ENCODE measurements at places on chromosomes 5 and 9. TPM values are rescaled to one million over a fixed set of nuclear protein-coding genes. Genes with fewer than 3 reads are reported as not detected.

GRCh38 chr9:121840838-121841760, 189.7 kb downstream of the DAB2IP start:
- DNase-seq = no peak

DNA sequence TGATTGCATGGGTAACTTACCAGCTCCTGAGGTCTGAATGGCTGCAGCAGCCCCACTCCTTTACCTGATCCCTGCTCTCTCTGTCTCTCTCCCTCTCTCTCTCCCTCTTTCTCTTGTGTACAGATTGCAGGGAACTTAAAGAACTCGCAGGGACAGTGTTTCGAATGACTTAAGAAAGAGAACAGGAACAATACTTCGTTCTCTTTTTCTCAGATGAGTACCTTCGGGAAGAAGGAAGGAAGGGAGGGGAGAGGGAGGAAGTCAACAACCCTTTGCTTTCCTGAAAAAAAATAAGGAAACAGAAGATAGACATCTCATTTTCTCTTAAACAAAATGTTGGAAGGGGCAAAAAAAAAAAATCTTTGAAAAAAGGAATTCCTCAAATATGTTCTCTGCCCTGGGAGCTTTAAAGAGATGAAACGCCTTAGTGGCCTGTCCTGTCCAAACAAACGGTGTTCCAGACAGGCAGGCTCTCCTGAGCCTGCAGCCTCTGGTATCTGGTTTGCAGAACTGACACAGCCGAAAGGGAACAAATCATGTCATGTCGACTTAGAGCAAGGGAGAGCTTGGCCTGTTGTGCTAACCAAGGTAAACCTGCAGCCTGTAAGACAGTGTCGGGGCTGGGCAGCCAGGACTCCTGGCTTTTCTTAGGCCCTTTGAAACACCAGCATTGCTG, at the start of gene ZNF366:
Gene ZNF366, minus strand, starts transcription at position 180 of the 676 bp plus-strand sequence. CDS start 45,914 bp downstream, outside the sequence.
- no peak for DNase-seq

ELAVL2 gene
- not detected for polyA plus RNA-seq

GRCh38 chr5:129174480-129174879, 79.9 kb downstream of the ISOC1 start:
- DNase-seq = no peak

GRCh38 chr9:86098824-86099700, at the start of gene GOLM1:
GOLM1 (minus strand) TSS chr9:86099558; CDS start chr9:86079320, 20,238 bp downstream.
- DNase-seq = peak; percentile 54

FSTL4 gene
- not detected for polyA plus RNA-seq

KCNMB1 gene
- polyA plus RNA-seq = 0.07 TPM

DNA sequence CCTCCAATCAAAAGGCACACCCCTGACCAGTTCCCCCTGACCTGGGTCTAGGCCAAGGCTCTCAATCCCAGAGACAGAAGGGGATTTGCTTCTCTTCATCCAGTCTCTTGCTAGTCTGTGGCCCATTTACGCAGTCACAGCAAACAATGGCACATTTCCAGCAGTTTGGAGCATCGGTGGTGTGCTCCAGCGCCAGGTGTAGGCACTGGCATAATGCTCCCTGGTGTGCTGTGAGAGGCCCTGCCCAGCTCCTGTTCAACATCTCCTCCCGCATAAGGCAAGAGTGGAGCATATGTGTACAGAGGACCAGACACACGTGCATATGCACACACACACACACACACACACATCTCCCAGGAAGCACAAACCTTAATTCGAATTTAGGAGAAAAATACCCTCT, 79.5 kb upstream of the ERCC6L2 start:
- no peak for DNase-seq

DNA sequence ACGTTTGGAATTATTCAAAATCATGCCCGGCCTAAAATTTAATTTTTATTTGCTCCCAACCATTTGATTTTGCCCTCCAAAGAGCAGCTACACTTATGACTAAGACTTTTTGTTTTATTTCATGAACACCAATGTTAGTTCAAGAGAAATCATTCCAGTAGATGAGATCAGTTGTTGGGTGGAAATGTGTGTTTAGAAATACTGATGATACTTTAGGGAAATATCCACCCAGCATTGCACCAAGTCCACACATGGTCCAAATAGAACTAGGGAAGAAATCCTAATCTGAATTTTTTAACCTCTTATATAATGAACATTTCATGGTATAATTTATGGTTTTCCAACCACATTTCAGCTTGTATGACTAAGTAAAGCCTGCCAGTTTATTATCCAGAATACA, 28.3 kb upstream of the GOLPH3 start:
- no peak for DNase-seq

KCNV2 gene
- not detected for polyA plus RNA-seq

DNA sequence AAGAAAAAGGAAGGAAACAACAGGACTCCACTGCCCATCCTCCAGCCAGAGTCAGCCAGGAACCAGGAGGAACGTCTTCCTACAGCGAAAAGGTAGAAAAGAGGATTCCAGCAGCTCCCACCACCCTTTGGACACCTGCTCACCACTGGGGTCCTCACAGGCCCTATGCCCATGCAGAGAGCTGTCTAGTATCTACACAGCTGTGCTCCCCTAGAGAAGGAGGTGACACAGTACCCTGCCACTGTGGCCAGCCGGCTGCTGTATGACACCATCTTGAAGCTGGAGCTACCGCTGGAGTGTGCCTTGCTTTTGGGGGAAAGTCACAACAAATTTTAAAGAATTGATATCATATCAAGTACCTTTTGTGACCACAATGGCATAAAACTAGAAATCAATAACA, 92.6 kb downstream of the GTF3C4 start:
- no peak for DNase-seq

PLPPR1 gene
- polyA plus RNA-seq = not detected

CCDC192 gene
- not detected for polyA plus RNA-seq
